AG10803 (cell line): ENCODE measurements at places on chromosomes 16 and 17.

GRCh38 chr17:333626-334396, 18.8 kb downstream of the RPH3AL start:
- DNase-seq, result no peak

DNA sequence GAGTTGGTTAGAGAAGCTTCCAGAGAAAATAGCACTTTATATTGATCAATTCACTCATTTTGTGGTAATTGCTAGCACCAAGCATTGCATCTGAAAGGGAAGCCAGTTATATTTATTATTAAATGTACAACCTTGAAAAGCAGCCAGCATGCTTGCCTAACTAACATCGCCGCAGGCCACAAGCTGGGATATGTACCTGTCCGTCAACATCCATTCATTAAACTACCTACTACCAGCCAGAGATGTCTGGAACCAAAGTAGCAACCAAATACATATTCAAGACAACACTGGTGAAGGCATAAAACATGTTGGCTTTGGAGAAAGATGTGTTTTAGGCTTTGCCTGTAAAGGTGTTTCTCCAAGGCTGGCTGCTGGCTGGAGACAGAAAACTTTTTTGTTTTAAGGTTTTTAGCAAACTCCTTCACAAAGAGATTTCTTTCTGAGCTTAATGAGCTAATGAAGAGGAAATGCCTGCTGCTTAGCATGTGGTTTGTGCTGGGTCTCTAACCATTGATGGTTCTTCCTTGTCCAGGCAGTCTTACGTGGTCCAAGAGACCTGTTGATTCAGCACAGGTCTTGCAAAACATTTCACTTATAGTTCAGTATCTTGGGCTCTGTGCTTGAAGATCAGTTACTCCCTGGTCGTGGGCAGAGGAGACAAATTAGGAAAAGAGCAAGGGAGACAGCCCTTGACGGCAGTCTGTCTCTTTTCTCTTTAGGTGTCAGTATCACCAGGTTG, 3.1 kb downstream of the ITPRIPL2 start:
- peak; percentile 37 for DNase-seq

- DNase-seq, result peak; percentile 33
Observed at GRCh38 chr17:29390851-29391631, 878 bp downstream of the TAOK1 start.

DNA sequence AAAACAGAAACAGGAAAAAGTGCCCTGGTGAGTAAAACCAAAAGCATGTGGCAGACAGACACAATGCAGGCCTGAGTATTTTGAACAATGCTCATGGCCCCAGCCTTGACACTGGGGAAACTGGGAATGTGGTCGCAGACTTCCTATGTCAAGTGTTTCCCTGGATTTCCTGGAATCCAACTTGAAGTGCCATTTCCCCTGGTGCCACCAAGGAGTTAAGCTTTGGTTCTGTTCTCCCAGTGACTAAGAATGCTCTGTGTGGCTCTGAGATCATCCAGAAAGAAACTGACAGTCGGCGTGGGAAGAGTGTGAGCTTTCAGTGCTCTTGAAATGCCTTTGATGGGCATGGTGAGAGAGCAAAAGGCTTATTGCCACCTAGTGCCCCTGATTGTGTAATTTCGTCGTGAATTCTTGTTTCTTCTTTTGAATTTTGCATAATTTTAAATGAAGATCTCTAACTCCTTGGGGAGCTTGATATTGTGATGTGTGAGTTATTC, 96.0 kb downstream of the YPEL2 start:
- peak; percentile 90 for DNase-seq

DNA sequence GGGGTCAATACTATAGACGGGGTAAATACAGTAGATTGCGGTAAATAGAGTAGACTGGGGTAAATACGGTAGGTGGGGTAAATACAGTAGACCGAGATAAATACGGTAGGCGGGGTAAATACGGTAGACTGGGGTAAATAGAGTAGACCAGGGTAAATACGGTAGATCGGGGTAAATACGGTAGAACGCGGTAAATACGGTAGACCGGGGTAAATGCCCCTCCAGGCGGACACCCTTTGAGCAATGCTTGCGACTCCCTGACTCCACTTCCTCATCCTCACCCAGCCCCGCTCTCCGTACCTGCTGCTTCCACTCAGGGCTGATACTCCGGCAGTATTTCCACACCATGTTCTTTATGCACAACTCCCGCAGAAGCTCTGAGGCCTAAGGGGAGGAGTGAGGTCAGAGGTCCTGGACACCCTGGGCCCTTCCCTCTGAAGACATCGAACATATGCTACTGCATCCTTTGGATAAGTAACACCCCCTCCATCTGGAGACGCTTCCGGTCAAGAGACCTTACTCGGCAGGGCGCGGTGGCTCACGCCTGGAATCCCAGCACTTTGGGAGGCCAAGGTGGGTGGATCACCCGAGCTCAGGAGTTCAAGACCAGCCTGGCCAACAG, 13.3 kb upstream of the CRK start:
- no peak for DNase-seq
